ENCODE measurements at places on chromosomes 4 and X.

- no peak for DNase-seq
Observed at GRCh38 chr4:17029432-17029831, 131.0 kb upstream of the LDB2 start.

- peak; percentile 66 for DNase-seq
Observed at GRCh38 chrX:135421537-135421931, 210 bp upstream of the SMIM10L2A start.

DNA sequence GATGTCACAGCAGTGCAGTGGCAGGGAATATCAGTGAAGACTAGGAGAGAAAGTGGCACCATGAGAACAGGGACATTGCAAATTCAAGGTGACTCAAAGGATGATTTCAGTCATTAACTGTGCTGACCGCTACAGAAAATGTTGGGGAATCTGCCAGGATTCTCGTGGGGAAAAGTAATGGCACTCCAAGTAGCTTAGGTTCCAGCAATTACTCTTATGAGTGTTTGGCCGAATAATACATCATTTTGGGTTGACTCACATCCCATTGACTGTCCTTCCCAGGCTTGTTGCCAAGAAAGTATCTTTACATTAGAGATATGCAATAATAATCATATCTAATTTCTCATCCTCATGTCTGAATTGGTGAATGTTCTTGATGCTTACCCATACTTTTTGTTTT, 1411.1 kb upstream of the PCDH7 start:
- DNase-seq: no peak

DNA sequence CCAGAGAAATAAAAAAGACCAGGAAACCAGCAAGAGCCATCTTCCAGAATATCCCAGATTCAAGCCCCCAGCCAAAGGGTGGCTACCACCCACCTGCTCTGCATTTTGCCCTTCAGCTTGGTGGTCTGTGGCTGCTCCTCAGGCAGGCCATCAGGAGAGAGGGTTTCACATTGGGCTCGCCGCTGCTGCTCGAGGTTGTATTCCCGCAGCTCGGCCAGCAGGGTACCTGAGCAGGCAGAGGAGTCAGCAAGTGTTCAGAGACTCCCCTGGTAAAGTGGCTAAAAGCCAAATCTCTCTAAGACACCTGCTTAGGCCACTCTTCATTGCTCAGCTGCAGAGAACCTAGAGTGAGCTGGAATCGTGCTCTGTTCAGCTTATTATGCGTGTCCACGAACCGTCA, 110.8 kb upstream of the HSD17B10 start:
- DNase-seq: no peak

DNA sequence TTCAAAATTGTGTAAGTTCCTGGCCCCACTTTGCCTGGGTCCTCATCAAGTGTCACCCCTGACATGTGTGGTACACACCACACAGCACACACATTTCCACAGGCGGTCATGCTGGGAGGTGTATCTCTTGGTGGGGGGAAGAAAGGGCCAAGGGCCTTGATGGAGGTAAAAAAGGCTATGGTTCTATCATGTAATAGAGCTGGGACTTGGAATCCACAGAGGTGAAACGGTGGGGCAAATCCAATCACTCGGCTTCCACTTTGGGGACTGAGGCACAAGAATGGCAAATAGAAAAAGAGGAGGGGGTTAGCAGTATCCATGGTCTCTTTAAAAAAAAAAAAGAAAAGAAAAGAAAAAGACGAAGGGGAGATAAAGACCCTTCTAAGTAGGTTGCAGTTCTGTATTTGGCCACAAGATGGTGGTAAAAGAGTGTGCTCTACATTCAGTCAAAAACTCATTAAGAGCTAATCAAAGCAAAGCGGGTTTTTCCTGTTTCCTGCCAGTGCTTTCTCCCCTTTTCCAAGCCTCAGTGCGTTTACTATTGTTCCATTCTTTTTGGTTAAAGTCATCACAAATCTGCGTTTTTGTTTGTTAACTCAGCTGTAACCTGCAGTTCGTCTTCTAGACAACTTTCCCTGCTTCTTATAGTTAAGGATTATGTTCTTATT, 37.0 kb upstream of the ATP6AP2 start:
- DNase-seq: peak; percentile 70

DNA sequence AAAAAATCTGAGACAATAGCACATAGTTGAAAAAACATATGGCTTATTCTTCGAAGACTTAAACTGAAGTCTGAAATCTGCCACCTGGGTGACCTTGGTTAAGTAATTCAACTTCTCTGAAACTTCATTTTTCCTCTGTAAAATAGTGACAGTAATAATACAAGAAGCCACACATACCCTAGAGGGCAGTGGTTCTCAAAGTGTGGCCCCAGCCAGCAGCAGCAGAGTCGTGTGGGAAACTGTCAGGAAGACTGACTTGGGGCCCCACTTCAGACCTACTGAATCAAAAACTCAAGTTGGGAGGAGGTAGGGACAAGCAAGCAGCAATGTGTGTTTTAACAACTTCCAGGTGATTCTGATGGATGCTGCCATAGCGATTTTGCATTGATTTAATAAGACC, 249.9 kb downstream of the HNRNPD start:
- DNase-seq: no peak

Data from neuronal stem cell (in vitro differentiated cells).